ENCODE measurements at places on chromosomes 5 and 9.

DNA sequence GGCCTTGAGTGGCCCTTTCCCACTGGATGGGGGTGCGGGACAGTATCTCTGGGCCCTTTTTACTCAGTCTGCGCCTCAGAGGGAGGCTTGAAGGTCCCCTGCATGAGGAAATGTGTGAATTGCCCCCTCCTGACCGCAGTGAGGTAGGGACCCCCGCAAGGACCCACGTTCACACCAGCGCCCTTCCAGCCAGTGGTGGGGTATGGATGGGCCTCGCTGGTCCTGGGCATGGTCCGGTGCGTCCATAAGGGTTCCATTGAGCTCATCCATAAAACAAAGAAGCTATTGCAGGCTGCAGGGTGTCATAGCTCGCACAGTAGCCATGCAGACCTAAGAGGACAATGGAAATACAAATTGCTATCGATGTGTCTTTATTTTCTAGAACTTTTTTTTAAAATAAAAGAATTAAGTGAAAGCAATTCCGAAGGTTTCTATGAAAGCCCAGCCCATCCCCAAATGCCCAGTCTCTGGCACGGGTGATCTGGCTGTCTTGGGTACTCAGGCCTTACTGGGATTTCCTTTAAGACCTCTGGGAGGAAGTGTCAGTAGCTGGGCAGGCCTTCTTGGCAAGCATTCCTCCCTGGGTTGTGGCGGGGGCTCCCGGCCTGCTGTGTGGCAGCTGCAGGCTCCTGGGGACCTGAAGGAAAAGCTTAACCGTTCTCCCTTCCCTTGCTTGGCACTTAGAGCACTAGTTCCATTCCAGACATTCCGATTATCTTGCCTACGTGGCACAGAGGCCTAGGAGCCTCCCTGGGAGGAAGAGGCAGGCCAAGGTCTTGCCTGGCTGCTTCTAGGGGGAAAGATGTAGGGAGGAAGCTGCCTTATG, 1.5 kb upstream of the SEMA5A start:
- DNase-seq: no peak

- DNase-seq: no peak
These were observed 12.7 kb downstream of the C9orf153 start for GRCh38 chr9:86246752-86247161.

- DNase-seq: no peak
These were observed 118.7 kb upstream of the GAS1 start for GRCh38 chr9:87065981-87066380.

- DNase-seq: no peak
These were observed 218.0 kb upstream of the C9orf72 start for GRCh38 chr9:27791311-27791710.

DNA sequence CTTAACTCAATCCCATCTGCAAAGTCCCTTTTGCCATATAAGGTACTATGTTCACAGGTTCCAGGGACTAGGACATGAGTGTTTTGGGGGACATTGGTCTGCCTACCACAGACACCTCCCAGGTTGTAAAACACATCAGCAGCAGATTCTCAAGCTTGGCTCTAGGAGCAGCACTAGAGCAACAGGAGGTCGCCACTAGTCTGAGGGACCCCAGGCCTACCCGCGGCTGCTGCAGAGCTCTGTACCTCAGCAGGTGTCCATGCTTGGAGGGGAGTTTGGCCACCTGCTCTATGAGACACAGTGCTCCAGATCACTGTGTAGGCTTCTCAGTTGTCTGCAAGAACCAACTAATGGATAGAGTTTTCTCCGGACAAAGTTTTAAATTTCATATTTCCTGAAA, 262.2 kb upstream of the ARRDC3 start:
- no peak for DNase-seq

DNA sequence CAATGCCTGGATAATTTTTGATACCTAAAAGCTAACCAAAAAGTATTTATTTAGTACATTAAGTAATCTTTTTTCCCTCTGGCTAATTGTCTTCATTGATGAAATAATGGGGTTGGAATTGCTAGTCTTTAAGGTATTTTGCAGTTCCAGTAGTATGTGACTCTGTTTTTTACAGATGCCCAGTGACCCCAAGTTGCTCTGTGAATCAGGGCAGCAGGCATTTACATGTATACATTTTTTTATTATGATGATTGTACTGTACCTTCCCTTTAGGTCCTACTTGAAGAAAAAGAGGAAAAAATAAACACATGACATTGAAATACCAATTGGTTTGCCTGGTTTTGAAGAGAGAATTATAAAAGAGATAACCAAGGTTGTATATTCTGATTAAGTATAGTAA, 385.5 kb downstream of the ADGRV1 start:
- no peak for DNase-seq

GRCh38 chr5:149453618-149454415, 74.7 kb upstream of the IL17B start:
- DNase-seq: no peak

DNA sequence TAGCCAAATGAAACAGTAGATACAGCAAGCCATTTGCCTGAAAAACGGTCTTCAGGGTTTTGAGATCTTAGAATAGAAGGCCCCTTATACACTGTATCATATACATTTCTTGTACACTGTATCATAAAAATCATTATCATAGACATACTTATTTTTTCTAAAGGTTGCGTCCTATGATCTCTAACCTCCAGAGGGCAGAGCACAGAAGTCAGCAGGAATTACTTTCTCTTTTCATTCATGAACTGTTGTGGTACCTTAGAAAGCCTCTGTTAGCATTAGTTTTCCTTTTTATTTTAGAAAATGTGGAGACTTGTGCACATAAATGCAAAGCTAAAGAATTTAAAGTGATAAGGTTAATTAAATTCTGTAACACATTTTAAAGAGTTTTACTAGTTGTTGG, 115.4 kb downstream of the OXCT1 start:
- no peak for DNase-seq

DNA sequence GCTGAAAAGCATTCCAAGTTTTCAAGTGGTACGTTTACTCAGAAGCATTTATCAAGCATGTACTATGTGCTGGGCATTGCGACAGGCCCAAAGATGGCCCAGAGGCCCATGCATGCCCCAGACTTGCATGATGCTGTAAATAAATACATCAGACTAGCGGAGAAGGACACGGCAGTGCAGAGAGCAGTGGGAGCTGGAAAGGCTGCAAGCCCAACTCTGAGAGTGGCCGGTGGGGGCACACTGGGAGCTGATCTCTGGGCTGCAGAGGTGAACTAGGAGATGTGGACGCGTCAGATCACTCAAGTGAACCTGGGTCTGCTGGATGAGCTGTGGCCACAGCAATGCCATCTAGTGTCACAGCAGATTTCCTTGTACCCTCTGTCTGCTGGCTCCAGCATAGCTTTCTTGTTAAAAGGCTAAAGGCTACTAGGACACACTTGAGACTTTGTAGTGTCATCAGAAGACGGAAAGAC, 246.9 kb downstream of the FANCC start:
- DNase-seq: no peak

DNA sequence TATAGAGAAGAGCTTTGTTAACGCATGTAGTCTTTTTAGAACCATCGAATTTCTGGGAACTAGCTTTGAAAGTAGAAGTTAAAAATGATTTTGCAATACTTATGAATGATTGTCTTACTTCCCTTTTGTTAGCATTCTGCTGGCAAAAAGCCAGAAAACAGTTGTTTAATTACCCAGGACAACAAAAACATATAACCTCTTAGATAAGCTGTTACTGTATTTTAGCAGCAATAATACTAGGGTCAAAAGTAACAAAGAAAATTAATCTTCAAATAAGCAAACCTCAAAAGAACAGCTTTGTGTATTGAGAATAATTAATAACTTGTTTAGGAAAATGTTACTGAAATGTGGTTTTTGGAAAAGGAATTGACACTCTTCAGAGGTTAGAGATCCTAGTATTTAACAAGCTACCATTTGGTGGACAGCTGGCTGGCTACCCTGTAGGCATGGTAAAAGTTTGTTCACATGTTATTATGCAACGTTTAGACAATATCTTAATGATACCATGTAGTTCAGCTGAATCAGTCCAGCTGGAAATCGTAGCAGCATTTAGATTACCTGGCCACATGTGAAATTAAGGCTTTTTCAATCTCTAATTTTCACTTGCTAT, 3.8 kb downstream of the FGF10 start:
- no peak for DNase-seq

GRCh38 chr9:99430301-99430700, 208.2 kb downstream of the SEC61B start:
- DNase-seq: no peak

DNA sequence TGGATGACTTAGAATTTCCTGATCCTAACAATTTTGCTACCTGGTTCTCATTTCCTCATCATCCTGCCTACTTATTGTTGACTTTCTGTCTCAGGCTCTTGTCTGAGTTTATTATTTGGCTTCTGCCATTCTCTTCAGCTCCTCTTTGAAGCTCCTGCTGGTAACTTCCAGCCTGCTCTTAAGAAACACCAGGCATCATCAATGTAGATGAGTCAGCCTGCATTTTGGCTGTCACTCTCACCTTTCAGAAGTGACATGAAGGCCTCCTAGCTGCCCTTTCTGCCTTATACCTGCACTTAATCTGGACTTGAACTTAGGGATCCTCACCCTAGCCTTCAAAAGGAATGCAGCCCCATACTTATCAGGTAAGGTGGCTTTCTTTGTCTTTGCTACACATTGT, 551.8 kb upstream of the ZNF608 start:
- no peak for DNase-seq

DNA sequence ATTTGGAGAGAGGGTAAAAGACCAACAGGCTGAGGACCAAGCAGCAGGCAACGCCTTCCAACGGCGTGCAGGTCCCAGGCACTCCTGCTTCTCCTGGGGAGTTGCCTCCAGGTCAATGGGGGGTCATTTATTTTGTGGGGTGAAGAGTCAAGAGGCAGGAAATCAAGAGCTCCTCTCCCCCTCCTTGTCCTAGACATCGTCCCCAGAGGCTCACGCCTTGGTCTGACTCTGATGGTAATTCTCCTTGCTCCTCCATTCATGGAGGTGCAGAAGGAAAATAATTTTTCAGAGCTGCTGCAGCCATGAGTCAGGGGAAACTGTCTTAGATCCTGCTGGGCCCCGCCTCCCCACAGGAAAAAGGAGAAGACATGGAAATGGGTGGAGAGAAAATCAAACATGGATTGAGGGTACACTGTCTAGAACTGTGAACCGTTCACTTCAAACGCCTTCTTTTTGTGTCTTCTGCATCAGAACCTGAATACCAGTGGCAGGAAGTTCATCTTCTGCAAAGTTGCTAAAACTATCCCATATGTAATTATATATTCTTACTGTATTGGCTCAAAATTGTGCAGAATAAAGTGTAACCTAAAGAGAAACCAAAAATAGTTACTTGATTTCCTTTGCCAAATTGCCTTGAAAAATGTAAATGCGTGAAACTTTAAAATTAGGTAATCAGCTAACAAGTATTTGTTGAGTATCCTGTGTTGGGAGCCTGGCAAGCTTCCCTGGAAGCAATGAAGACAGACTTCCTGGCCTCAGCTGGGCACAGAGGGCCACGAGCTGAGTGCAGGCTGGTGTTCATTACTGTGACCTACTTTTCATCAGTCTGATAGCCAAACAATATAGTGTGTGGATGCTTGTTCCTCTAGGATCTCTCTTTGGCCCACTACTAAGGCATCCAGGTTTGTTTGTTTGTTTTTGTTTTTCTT, 142.0 kb downstream of the CMYA5 start:
- peak; percentile 34 for DNase-seq

GRCh38 chr9:120531683-120532300, 48.2 kb downstream of the CDK5RAP2 start:
- DNase-seq: no peak

DNA sequence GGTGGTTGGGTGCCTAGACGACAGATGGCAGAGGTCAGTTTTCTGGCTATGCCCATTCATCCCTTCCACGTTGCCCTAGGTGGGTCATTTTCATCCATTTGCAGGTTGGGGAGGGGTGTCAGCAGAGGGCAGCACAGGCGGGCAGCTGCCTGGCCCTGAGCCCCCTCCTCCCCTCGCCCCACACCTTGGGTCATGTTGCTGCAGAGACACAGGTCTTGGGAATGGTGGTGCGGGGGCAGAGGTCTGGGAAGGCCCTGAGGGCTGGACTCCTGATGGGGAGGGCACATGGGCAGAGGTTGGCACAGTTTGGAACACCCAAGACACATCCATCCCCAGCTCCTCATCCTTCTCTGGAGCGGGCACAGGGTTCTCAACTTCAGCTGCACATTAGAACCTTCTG, 103.2 kb upstream of the LMX1B start:
- no peak for DNase-seq

- DNase-seq: no peak
These were observed 49.4 kb downstream of the ATP10B start for GRCh38 chr5:160802592-160802991.

All from dorsolateral prefrontal cortex (tissue), 122 donors.